ENCODE measurements at places on chromosomes 4 and X. TPM values are rescaled to one million over a fixed set of nuclear protein-coding genes. Genes with fewer than 3 reads are reported as not detected.

SMARCA1 gene
- 32.3 TPM for total RNA-seq

SLC10A3 gene
- 43.5 TPM for total RNA-seq

CTSO gene
- total RNA-seq = 0.99 TPM

MTMR1 gene
- total RNA-seq = 16.2 TPM

MAGEC2 gene
- total RNA-seq = not detected

MEPE gene
- not detected for total RNA-seq

TMEM47 gene
- total RNA-seq = 1.5 TPM

RPS6KA6 gene
- 5.2 TPM for total RNA-seq

PRR32 gene
- total RNA-seq = not detected

RNF128 gene
- total RNA-seq = 0.06 TPM

All from A549 treated with AZD2906 at 1 μM for 4 hours (cell line).